Cerebellum (tissue), 4 donors: ENCODE measurements at places on chromosomes 4 and X.
A peak's percentile ranks its signal among the peaks of the same experiment; 100 is the strongest.

- no peak for DNase-seq
Measured at GRCh38 chrX:83077606-83078005, 430.5 kb upstream of the POU3F4 start.

DNA sequence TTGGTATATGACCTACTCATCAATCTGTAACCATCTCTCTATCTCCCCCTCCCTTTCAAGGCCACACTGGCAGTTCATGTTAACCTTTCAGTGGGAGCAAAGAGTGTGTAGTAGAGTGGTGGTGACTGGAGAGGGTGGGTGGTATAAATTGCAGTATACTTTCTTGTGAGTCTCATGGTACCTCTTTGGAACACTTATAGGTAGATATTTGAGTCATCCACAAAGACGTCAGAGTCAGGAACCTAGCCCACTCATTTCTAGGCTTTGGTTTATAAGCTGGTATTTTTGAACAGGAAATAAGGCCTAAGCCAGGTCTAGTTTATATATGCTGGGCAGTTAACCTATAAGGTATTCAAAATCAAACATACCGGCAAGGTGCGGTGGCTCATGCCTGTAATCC, 36.3 kb downstream of the RLIM start:
- DNase-seq = no peak

- DNase-seq = no peak
Measured at GRCh38 chr4:114296126-114296525, 302.5 kb upstream of the UGT8 start.

DNA sequence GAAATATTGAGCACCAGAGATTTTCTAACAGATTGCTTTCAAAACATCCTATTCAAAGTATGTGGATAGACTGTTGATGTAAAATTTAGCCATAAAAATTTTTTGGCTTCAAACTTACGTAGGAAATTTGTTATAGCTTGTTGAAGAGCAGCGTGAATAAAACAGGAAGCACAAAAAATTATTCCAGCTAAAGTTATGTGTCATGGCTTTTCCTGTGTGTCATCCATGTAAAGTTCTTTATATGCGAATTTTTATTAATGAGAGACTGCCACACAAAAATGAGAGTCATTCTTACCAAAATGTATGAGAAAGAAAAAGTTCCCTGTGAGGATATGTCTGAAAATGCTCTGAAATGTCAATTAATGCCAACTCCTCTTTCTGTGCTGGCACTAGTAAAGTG, 19.5 kb downstream of the EPGN start:
- no peak for DNase-seq

GRCh38 chr4:104593019-104593418, 98.3 kb upstream of the CXXC4 start:
- DNase-seq = no peak

DNA sequence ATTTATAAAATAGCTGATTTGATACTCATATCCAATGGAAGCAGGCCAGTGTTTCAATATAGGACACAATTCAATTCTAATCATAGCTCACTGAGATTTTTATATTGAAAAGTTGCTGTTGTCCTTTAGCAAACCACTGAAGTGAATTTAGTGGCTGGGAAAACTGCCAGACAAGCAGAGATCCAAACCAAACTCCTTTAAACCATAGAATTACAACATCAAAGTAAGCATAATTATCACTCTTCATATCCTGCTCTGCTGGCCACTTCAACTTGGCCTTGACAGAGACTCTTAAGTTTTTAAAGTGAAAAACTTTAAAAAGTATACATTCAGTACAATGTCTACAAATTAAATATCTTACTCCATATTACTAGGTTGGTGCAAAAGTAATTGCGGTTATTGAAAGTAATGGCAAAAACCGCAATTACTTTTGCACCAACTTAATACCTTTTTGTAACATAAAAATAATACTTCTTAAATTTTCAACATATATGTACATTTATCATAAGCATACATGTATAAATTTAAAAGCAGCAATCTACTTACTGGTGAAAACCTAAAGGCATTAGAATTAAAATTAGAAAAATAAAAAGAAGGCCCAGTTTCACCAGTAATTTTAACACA, 433.0 kb downstream of the PCDH10 start:
- no peak for DNase-seq

GRCh38 chrX:49103637-49104036, 19.9 kb downstream of the GPKOW start:
- no peak for DNase-seq

DNA sequence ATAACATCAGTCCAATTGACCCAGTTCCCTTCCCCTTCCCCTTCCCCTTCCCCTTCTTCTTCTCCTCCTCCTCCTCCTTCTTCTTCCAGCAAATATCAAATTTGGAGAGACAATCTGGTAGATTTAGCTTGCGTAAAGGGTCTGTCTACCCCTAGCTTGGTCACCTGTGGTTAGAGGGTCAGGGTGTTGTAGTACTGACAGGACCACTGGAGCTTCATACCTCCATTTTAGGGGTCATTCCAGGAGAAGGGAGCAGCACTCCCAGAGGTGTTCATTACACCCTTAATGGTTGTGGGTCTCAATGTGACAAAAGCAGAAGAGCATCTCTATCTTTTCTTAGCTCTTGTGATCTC, 3.7 kb upstream of the FGB start:
- DNase-seq = no peak

DNA sequence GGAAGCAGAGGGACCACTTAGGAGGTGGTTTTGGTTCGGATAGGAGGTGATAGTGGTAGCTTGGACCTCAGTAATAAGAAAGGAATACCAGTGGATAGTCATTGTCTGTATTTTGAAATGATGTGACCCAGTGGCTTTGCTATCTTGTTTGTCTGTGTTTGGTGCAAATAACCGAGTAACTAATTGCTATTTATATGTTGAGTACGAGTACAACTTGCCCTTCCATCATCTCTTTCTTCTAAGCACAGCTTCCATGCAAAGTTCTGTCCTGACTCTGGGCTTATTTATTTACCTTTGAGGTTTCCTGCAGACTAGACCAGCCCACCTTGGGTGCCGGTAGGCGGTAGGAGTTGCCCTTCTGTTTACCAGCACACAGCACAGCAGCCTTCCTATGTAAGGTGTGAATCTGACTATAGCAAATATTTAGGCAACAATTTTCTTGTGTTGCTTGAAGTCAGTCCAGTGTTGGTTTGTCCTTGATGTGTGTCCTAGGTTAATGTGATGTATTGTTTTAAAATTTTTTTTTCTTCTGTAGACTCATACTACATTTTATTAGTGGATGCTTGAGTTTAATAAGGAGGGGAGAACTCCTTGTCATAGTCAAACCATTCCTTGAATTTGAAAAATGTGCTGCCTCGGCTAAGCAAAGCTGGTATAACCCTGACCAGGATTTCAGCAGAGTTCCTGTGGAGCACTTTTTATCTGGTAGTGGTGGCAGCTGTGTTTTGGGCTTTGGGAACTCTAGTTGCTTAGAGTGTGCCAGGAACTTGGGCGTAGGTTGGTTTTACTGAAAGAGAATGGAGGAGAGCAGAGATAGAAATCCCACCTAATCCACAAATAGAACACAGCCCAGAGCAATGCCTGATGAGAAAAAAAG, 21.9 kb downstream of the PTTG2 start:
- no peak for DNase-seq

GRCh38 chr4:44670506-44671199, 7.6 kb upstream of the GUF1 start:
- peak; percentile 67 for DNase-seq

DNA sequence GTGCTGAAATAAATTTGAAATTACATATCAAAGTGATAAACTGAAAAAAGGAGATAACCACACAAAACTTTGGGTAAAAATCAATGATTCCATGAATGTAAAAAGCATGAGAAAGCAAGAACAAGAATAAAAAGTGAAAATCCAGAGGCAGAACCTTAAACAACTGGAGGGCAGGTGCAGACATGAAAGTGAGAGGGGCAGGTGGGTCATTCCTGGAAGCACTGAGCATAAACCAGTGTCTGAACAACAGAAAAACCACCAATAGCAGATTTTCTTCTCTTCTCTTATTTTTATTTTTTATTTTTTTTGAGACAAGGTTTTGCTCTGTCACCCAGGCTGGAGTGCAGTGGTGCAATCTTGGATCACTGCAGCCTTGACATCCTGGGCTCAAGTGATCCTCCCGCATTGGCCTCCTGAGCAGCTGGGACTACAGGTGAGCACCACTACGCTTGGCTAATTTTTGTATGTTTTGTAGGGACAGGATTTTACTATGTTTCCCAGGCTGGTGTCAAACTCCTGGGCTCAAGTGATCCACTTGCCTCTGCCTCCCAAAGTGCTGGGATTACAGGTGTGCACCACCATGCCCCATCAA, 46.8 kb upstream of the GPR78 start:
- DNase-seq = no peak

DNA sequence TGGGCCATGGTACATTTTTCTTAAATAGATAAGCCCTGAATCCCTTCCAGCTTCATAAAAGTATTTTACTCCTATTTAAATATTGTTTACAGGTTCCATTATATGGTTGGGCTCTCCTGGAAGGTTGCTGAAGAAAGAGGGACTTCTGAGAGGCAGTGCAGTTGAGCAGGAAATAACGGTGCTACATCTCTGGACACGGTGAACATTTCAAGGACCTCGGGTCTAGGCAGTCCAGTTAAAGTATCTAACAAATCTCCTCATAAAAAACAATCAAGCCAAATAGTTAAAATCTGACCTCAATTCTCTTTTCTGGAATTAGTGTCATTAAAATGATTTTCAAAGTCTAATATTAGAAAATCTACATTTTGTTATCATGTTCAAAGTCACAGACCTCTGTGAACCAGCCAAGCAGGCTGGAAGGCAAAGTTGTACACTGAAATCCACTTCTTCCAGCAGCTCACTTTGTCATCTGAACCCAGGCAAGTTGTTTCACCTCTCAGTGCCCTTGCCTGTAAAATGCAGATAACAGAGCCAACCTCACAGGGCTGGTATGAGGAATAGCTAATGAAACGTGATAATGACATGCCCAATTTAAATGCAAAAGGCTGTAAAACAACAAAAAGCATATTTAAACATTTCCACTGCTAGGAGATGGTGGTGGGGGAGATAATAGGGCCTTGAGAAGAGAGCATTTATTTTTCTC, 267.0 kb upstream of the KLF3 start:
- no peak for DNase-seq

- peak; percentile 54 for DNase-seq
Measured at GRCh38 chrX:153727123-153727931, 2.7 kb downstream of the ABCD1 start.

DNA sequence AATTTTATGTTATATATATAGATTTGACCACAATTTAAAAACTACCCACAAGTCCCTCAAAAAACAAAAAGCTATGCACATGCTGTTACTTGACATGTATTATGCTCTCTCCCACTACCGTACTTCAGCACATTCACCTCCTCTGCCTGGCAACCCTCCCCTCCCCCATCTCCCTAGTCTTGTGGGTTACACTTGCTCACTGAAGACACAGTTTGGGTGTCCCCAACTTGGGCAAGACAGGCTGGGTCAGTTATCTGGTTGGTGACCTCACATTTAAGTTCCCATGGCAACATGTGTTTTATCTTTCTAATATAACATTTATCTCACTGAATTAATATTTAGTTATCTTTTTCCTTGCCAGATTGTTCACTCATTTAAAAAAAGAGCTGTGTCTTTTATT, 32.7 kb downstream of the SEC24D start:
- no peak for DNase-seq

DNA sequence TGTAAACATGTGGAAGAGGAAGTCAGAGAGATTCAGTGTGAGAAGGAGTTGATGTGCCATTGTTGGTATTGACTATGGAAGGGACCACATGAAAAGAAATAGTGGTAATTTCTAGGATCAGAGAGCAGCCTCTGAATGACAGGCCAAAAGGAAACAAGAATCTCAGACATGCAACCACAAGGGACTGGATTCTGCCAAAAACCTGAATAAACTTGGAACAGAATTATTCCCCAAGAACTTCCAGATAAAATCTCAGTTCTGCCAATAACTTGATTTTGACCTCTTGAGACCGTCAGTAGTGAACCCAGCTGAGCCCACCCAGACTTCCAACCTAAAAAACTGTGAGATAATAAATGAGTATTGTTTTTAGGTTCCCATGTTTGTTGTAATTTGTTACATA, 653.6 kb upstream of the NR3C2 start:
- DNase-seq = no peak

- DNase-seq = no peak
Measured at GRCh38 chrX:120457766-120458180, 11.3 kb downstream of the LAMP2 start.

- DNase-seq = no peak
Measured at GRCh38 chr4:15809058-15809457, 30.9 kb downstream of the CD38 start.

DNA sequence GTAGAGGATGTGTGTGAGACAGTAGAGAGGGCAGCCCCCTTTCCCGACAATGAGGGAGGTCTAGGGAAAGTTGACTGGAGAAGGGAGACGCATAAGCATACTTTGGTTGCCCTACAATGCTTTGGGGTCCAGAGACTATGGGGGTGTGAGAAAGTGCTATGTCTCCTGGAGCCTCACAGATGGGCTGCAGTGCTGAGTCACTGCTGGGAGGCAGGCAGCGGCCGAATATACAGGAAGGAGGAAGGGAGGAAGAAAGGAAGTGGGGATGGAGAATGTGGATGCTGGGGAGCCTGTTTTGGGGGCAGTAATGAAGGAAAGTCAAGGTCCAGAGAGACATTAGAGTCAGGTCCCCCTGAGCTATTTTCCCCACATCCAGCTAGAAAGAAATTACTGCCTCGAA, 12.7 kb downstream of the DRP2 start:
- DNase-seq = no peak

DNA sequence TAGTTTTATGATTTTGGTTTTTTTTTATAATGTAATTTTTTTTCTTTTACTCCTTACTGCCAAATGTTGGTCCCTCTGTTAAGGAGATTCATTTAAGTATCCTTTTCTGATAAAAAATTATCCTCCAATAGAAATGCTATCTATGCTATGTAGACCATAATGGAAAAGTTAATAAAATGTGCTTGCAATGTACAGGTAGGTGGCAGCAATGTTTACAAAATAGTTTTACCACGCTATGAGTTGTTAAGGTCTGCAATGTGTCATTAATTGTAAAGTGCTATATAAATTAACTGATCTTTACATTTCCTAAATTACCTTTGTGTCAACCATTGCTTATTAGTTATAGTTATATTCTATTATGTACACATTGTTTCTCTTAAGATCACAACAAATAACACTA, 3.8 kb upstream of the CENPC start:
- DNase-seq = no peak

GRCh38 chr4:95129821-95130311, 372.1 kb downstream of the BMPR1B start:
- DNase-seq = no peak

GRCh38 chr4:138181287-138181686, 60.9 kb downstream of the SLC7A11 start:
- DNase-seq = no peak

GRCh38 chr4:137116144-137116543, 416.1 kb downstream of the PCDH18 start:
- DNase-seq = no peak

- DNase-seq = no peak
Measured at GRCh38 chr4:93451954-93452353, 376.6 kb upstream of the ATOH1 start.

DNA sequence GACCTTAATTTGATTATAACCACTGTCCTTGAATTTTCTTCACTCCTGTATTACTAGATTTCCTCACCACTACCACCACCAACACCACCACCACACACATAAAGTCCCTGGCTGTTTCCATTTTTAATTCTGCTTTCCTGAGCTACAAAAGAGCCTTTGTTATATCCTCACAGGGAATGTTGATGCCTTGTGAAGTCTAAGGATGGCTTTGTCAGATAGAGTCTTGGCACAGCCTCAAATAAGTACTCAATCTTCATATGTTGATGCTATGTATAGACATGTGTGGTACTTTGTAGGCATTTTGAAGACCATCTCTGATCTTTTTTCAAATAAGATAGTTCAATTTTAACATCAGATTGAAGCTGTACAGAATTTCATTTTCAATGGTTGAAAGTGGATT, 1016.7 kb upstream of the LCORL start:
- no peak for DNase-seq
